NCI-H2081 treated with DMSO at 0.1 percent for 48 hours (cell line): ENCODE measurements at places on chromosomes 3 and 15.
A peak's percentile ranks its signal among the peaks of the same experiment; 100 is the strongest.

GRCh38 chr3:14532691-14533456, 7.3 kb downstream of the GRIP2 start:
- peak; percentile 62 for DNase-seq

- DNase-seq, result no peak
Observed at GRCh38 chr3:115322901-115323300, 175.8 kb upstream of the ZBTB20 start.

GRCh38 chr15:80404761-80405553, 775 bp downstream of the ARNT2 start:
- DNase-seq, result no peak

- DNase-seq, result no peak
Observed at GRCh38 chr15:92891533-92892200, 8.5 kb upstream of the CHD2 start.

DNA sequence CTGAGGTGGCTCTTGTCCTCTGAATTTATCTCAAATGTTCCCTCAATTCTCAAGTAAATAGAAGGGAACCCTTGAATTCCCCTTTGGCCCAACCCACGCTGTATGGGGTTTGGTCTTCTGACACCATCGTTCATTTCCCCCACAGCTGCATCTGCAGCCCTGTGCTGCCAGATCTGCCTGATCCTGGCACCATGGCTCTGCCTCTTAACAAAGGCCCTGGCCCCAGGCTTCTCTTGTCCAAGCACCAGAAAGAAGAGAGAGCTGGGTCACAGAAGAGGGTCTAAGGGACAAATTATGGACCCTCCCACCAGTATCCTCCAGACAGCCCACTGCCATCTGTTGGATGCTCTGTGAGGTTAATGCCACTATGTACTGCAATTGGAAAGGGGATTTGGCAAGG, 1.8 kb downstream of the MAP1A start:
- no peak for DNase-seq

- no peak for DNase-seq
Observed at GRCh38 chr15:43771816-43772215, 5.0 kb downstream of the ELL3 start.

DNA sequence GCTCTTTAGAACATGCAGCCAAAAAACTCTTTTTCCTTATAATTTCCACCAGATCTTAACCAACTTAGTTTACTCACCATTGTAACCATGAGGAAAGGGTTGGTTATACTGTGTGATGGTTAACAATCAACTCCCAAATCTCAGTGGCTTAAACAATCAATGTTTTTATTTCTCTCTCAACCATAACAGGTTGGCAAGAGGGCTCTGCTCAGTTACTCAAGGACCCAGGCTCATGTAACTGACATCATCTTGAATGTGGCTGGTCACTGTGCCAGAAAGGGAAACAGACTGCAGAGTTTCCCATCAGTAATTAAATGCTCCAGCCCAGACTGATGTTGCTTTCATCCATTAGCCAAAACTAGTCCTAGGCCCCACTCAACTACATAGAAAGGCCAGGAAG, 69.0 kb downstream of the ANKRD28 start:
- no peak for DNase-seq

- DNase-seq, result no peak
Observed at GRCh38 chr15:67144609-67145311, 79.4 kb downstream of the SMAD3 start.

- DNase-seq, result no peak
Observed at GRCh38 chr3:169552533-169552932, 111.0 kb downstream of the MECOM start.

GRCh38 chr3:67943546-67943945, 289.1 kb upstream of the SUCLG2 start:
- DNase-seq, result no peak

- DNase-seq, result no peak
Observed at GRCh38 chr3:13338996-13339395, 81.1 kb downstream of the NUP210 start.

DNA sequence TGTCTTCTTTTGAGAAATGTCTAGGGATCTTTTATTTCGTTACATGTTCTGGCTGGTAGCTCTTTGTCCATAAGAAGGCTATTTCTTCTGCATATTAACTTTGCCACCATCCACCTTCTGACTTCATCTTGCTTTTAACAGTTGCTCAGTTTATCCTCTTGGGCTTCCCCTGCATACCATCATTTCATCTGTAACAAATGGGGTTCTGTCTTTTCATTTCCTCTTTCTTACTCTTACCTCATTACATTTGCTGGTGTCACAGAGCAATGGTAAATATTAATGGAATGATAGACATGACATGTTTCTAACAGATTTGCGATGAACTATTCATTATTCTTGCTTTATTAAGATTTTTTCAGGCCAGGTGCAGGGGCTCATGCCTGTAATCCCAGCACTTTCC, 62.4 kb downstream of the GASK1A start:
- no peak for DNase-seq

GRCh38 chr3:10935846-10936631, 56.5 kb upstream of the SLC6A1 start:
- DNase-seq, result no peak

GRCh38 chr3:149765762-149766334, 13.6 kb upstream of the COMMD2 start:
- DNase-seq, result no peak

DNA sequence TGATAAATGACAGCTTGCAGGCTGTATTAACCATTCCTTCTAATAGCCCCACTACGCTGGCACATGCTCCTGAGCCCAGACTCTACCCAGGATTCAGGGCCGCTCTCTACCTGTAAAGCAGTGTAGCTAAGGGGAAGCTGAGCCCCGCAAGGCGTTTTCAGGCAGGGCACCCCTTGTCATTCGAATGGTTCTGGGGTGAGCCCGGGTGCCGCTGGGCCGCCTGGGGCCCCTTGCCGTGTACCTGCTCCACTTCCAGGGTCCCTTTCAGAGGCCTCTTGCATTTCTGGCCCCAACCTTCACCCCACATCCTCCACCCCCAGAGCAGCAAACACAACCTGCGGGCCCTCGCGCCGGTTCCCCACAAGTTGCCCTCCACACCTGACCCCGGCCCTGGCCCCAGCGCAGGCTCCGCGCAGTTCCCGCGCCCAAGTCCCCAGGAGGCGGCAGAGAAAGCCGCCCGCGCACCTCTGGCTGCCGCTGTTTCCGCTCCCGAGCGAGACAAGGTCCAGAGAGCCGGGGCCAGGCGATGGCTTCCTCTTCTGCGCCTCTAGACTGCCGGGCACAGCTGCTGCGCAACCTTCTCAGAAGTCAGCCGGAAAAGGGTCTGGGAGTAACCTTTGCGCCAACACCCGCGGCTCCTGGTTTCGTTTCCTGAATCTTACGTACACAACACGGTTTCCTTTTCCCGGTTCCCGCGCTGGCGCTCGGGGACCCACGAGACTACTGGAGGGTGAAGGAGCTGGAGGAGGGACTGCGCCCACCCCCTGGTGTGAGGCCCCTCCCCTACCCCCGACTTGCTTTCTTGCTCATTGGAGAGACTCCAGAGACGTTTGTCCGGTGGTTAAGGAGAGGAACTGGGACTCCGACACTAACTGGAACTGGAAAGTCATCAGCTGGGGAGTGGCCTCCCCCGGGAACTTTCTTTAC, at the start of gene PLSCR1:
Gene PLSCR1 (minus strand): TSS at position 606 of the 927 bp plus-strand sequence. CDS start 8,055 bp downstream, outside the sequence.
- DNase-seq, result peak; percentile 73

- DNase-seq, result no peak
Observed at GRCh38 chr3:30221619-30222018, 384.8 kb upstream of the TGFBR2 start.

DNA sequence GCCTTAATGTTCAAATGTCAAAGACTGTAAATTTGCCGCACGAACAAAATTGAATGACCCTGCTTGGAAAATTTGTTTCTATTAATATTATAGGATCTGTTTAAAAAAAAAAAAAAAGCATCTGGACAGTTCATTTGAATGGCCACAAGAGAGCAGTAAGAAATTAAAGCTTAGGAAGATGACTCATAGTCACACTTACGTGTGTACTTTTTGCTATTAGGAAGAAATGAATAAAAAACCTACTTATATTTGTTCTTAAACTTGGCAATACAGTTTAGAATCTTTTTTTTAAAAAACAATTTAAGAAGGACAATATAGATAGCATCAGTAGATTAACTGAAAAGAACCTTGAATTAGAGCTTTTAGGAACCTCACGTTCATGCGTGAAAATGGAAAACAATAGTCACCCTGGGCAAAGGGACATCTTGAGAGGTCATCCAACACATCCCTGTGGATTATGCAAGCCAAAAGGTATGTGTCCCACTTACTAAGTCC, 621.8 kb downstream of the MECOM start:
- peak; percentile 61 for DNase-seq

DNA sequence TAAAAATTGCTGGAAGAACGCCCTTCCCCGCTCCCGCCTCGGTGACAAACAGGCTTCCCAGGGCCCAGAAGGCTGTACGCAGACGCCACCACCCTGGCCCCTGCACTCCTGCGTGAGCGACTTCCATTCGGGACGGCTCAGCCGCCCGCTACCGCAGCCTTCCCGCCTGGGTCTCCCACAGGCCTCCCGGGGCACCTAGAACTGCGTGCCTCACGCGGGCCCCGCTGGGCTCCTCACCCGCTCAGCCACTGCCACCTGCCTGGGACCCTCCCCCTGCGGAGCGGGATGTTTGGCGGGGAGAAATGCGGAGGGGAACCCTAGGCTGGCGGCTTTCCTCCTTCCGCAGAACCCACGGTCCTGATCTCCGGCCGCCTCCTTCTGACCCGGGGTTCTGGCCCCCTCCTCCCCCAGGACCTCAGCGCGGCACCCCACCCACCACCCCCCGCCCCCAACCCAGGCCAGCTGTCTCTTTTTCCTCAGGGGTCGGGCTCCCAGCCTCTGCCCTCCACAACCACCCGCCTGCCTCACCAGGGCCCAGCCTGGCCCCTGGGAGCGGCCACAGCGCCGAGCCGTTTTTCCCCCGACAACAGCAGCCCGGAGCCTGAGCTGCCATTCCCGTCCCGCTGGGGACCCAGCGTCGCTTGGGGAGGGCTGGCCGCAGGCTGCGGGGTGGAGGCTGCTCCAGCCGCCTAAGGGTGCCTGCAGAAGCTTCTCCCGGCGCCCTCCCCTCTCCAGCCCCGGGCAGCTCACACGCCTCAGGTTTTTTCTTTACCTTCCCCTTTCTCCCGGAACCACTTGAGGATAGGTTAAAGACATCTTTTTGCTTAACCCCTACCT, 27.6 kb upstream of the RAB7A start:
- no peak for DNase-seq

- DNase-seq, result no peak
Observed at GRCh38 chr15:39132954-39133600, 447.8 kb upstream of the THBS1 start.

DNA sequence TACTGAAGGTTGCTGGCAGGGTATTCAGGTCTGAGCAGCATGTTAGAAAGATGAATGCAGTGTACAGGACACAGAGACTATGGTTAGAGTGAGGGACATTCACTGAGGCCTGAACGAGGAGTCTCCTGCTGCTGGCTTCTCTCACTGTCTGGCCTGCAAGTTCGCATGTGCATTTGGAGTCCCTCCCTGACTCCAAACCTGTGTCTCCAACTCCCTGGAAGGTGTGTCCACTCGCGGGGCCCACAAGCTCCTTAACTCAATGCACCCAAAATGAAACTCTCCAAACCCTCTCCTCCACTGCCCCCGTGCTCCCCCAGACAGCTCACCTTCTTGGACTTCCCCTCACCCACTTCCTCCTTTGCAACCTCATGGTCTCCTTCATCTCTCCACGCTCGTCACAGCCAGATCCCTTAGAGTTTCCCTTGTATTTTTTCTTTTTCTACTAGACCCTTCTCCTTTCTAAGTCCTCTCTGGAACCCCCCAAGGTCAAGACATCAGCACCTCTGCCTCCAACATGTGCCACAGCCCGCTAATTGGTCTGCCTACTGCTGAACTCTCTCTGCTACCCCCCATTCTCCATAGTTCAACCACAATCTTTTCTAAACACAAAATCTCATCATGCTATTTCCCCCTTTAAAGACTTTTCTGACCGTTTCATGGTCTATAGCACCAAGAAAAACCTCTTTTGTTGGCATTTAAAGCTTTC, 58.3 kb downstream of the HES1 start:
- DNase-seq, result no peak

DNA sequence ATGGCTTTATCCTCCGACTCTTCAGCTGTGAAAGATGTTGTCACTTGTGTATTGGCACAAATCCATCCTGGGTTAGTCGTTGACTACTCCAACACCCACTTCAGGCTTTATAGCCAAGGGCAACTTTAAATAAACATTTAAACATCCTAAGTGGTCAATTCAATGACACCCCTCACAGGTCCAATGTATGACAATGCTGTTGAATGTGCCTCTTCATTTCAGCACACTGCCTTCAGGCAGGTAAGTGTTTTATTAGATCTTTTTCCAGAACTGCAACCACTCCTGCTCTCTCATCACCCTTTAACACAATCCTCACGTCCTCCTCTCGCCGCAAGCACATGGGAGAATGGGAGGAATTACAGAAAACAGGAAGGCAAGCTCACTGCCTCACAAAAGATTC, 30.3 kb downstream of the IL12A start:
- DNase-seq, result no peak

- DNase-seq, result no peak
Observed at GRCh38 chr3:21142949-21143348, 608.1 kb downstream of the ZNF385D start.

DNA sequence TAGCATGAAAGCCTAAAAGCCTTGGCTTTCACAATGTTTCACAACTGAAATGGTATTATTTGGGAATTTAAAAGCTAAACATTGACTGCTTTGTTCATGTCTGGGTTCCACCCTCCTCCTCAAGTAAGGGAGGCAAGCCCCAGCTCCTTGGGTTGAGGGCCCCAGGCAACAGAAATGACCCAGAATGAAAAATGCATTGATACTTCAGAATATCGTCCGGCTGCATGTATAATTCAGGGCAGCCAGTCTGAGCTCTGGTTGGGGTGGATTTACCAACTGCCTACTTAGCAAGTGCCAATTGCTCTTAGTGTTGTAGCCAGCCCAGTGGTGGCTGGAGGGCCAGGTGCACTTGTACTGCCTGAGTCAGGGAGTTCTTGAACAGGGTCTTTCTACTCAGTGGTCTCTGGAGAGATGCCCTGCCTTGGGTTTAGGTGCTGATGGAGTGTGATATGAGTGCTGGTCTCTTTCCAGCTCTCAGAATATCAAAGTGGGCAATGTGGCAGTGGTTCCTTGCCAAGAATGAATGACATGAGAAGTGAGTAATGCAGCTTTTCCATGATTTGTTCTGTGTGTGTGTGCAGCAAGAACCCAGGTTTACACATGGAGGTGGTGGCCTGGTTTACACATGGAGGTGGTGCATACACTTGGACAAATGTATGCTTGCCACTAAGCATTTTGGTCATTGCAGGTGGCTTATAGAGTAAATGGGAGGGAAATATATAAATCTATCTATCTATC, 40.9 kb upstream of the ADAMTSL3 start:
- DNase-seq, result no peak

DNA sequence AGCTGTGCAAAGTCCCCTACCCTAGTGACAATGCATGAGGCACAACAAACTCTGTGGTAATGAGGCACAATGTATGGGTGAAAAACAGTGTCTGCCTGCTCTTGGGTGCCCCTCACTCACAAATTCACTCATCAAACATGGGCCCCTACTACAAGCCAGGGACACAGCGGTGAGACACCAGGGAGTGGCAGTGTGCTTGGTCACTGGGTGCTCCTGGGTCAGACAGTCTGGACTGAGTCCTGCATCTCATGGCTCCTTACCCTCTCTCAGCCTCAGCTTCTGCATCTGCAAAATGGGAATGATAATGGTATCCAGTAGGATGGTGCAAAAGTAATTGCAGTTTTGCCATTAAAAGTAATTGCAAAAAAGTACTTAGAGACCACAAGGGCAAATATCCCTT, 184.7 kb downstream of the MEGF11 start:
- DNase-seq, result no peak

GRCh38 chr15:73866881-73867410, 6.4 kb upstream of the TBC1D21 start:
- no peak for DNase-seq

- DNase-seq, result no peak
Observed at GRCh38 chr3:163924600-163924999, 1153.7 kb downstream of the SI start.
